Neural progenitor cell (in vitro differentiated cells): ENCODE measurements at places on chromosomes 16 and 17.
A peak's percentile ranks its signal among the peaks of the same experiment; 100 is the strongest.

- no peak for DNase-seq
These were observed 181.2 kb upstream of the COX10 start for GRCh38 chr17:13888056-13888609.

DNA sequence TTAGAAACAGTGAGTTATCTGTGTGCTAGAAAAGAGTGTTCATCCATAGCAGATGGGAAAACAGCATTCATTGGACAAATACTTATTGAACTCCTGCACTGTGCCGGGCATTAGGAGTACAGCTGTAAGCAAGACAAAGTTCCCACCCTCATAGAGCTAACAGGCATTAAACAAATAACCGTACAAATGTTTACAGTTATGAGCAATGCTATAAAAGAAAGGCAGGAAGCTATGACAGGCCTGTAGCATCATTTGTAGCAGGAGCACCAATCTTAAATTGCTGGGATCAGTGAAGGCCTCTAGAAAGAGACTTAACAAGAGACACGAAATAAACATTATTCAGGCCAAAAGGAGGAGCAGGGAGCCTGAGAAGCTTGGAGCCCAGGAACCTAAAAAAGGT lies 15.6 kb downstream of the SDR42E1 start:
- no peak for DNase-seq

- DNase-seq, result no peak
These were observed 3.5 kb downstream of the IL4R start for GRCh38 chr16:27317320-27317719.

DNA sequence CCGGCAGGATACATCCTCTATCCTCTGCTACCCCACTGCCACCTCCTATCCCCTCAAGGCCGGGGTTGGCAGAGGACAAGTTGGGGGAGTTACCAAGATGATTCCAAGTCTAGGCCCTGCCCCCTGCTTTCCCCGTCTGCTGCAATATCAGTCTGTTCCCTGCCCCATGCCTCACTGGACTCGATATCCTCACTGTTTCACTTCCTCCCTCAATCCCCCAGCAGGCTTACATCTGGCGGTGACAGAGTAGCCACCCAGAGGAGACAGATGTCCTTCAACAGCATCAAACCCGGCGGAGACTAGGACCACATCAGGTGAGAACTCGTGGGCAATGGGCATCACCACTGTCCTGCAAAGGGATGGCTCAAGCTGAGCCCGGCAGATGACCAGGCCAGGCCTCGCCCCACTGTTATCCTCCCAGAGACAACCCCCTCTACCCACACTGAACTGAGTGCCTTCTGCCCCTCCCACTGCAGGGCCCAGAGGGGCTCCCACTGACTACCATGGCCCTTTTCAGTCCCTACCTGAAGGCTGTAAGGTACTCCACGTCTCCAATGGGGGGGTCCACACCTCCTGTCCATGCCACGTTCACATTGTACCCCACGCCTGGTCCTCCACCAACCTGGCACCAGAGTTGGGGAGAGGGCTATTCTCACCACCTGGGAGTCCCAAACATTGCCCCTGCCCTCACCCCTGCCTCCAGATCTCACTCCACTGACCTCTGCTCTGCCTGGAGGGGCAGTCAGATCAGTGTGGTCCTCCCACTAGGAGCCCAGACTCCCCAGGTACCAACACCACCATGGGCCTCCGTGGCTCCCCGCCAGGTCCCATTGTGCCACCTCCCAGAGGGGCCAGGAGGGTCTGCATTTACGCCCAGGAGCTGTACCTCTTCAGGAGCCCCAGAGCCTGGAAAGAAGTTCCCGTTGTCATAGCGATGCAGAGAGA lies 9.6 kb downstream of the G6PC3 start:
- no peak for DNase-seq

- peak; percentile 54 for DNase-seq
These were observed 3.5 kb downstream of the SLC7A6 start for GRCh38 chr16:68267612-68268405.

DNA sequence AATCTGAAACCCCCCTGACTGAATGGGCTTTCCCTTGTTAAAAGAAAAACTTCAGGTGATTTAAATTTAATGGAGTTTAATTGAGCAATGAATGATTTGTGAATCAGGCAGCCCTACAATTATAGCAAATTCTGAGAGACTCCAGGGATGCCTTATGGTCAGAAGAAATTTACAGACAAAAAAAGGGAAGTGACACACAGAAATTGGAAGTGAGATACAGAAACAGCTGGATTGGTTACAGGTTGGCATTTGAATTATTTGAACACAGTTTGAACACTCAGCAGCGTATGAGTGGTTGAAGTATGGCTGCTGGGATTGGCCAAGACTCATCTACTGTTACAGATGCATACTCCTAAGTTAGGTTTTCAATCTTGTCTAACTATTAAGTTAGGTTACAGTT lies 19.0 kb upstream of the CPHXL start:
- no peak for DNase-seq

DNA sequence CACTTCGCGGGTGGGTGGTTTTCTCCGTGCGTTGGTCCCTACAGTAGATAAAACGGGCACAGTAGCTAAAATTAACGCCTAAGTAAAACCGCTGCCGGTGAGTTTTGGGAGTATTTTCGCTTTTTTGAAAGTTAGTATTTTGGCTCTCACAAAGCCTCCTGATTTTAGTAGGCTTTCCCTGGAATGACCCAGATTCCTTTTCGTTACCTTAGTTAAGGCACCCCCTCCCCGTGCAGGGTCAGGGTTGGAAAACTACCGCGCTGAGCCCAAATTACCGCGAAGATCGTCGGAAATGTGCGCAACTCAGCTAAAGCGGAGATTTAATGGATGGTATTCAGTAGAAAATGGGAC lies 28.3 kb upstream of the ST6GALNAC1 start:
- DNase-seq, result no peak

- no peak for DNase-seq
These were observed 4.0 kb downstream of the CTC1 start for GRCh38 chr17:8243827-8244226.

GRCh38 chr17:69358688-69359596 lies 32.0 kb upstream of the ABCA5 start:
- DNase-seq, result peak; percentile 61

- DNase-seq, result no peak
These were observed 801.6 kb upstream of the RBFOX1 start for GRCh38 chr16:6531067-6531466.
